NCI-H460 (cell line): ENCODE measurements at places on chromosomes 2 and 18.
A peak's percentile ranks its signal among the peaks of the same experiment; 100 is the strongest.

- DNase-seq: no peak
Measured at GRCh38 chr2:160139991-160140390, 60.1 kb downstream of the ITGB6 start.

DNA sequence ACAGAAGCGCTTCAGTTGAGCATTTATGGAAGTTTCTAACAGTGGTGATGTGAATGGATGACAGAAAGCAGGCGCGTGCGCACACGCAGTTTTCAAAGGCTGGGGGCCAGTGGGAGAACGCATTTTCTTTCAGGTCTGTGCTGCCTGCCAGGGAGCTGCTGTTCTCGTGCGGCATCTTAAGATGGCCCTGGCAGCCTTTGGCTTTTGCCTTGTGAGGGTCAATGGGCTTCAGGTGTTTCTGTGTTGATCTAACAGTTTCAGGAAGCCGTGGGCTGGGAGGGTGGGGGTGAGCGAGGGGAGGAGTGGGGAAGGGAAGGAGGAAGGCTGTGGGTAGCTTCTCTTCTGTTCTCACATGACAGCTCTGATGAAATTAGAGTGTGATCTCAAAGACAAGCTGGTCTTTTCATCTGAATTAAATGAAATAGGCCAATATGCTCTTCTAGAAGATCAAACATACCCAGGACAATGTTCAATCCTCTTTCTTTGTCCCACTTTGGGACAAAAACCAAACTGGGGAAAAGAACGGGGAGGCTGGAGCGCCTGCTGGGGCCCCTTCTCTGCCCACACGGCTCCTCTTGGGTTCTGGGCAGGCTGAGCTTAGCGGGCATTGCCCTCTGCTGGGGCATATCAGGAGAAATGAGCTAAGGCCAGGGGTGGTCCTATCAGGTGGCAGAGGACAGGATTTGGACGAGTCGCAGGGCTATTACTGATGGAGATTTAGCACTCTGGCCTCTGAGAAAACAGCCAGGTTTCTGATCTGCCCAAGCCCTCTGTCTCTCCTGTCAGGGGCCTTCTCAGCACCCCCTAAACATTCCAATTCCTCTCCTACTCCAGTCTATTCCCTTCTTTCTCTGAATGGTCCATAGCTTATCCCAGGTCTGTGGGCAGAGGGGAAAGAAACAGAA, 126.2 kb upstream of the LGALSL start:
- no peak for DNase-seq

DNA sequence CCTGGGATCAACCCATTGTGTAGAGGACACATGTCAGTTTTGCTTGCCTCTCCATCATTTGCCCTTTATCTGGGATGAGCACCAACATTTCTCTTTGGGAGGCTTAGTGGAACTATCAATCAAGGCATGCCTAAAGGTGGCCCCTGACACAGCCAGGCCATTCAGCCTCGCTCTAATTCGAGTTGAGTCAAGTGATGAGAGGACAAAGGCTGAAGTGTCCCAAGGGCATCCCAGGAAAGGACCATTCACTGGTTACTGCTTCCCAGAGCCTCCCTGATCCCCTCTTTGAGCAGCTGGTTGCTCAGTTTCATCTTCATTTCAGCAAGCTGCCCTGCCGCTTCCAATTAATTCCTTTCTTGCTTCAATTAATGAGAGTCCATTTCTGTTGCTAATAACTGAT, 63.5 kb downstream of the DNER start:
- no peak for DNase-seq

DNA sequence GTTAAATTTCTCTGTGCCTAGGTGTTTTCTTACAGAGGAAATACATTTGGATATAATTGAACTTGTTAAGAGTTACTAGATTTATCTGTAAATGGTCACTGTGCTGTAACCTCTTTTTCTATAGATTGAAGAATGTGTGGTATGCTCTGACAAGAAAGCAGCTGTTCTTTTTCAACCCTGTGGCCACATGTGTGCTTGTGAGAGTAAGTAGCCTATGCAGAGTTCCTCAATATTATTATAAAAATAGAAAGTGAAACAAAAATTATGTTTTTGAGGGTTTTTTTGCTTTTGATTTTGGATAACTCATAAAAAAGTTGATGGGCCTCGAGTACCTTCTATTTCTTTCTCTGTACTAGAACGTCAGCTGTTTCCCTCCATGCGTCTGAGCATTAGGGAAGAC, 112.4 kb downstream of the MIB1 start:
- DNase-seq: no peak

DNA sequence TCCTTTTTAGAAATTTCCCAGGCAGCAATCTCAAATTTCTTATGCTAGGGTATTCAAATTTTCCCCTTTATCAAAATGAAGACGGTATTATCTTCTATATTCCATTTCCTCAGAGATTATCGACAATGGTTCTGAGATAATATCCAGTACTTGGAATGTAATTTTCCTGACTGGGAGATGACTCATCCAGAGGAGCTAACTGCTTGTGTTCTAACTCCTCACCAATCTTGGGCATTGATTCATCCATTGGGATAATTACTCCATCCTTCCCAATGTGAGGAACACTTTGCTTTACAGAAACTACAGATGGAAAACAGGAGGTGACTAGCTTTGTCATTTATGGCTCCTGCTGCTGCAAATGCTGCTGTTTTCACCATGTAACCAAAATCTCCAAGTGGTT, 239.4 kb upstream of the LYPD1 start:
- DNase-seq: no peak

DNA sequence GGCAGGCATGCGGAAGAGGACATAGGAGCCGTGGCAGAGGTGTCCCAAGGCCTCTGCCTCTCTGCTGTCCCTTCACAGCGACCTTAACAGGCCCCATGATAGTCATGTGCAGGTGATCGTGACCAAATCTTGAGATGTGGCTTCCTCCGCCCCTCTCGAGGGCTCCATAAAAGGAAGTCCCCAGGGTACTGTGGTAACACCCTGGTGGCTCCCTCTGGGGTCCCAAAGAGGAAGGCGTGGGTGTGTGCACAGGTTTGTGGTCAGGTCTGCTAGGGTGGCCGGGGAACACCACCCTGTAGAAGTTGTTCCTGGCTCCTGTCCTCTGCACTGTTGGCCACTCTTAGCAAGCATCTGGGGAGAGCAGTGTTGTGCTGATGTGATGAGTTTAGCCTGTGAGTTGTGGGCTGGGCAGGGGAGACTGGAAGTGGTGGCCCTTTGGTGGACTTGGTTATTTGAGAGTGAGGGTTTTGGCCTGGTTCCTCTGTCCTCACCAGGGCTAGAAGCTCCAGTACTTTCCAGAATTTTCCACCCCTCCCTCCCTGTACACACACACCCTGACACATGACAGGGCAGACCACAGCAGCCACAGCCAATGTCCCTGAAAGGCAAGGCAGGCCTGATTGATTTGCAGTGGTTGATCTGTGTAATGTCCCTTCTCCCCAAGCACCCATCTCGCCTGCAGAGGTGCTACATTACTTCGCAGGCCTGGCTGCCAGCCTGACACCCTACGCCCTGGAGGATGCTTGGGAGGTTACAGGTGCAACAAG, 68.9 kb upstream of the BOD1L2 start:
- DNase-seq: no peak

GRCh38 chr2:238505119-238505891, 78.6 kb downstream of the ASB1 start:
- no peak for DNase-seq

DNA sequence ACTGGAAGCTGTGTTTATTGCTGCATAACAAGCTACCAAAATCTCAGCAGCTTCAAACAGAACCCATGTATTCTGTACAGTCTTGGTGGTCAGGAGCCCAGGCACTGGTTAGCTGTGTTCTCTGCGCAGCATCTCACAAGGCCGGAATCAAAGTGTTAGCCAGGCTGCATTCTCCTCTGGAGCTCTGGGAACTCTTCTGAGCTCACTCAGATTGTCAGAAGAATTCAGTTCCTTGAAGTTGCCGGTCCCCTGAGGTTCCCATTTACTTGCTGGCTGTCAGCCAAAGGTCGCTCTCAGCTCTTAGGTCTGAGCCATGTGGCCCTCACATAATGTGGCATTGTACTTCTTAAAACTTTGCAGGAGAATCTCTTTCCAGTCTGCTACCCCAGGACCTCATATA, 123.6 kb upstream of the SMIM21 start:
- no peak for DNase-seq

DNA sequence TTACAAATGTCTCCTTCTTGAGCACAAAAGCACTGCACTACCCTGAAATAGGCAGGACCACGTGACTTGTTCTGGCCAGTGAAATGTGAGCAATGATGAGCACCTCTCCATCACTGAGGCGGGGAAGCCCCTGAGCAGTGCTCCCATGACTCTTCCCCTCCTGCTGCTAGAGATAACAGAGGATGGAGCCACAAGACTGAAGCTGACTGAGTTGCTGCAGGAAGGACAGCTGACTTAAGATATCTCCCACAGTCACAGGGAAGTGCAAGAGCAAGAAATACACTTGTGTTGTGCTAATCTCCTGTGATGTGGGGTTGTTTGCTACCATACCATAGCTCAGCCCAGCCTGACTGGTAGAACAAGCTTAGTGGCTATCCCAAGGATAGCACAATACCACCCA, 38.7 kb downstream of the STK39 start:
- no peak for DNase-seq

- no peak for DNase-seq
Measured at GRCh38 chr2:138209009-138209408, 244.7 kb downstream of the HNMT start.

DNA sequence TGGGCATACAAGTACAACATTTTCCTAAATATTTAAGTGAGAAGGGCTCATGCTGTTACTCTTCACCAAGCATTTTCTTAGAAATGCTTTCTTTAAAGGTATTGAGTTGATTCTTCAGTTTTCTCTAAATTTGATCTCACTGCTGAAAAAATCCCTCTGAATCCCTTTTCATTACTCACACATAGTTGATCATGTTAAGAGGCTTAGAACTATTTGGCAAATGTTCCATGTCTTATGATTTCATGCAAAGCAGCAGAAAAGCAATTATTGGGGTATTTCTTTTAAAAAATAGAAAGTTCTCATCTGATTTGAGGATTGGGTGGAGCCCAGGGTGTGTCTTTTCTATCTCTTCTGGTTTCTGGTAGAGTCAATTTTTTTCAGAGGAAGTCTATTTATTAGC, 1079.8 kb upstream of the ZEB2 start:
- no peak for DNase-seq

GRCh38 chr18:5747678-5748077, 147.6 kb downstream of the TMEM200C start:
- DNase-seq: no peak

DNA sequence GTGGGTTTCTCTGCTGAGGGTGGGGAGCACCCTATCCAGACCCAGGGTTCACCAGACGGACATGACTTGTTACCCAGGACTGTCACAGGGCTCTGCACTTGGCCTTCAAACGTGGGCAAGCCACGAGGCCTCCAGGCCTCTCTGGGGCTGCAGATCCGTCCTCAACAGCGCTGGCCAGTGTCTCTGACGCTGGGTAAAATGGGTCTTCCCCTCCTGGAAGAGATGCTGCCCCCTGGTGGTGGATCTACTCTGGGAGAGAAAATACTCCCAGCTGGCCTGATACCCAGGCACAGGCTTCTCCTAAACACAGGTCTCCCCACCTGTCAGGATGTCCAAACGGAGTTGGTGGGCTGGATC, 3.7 kb downstream of the GPR17 start:
- peak; percentile 85 for DNase-seq

DNA sequence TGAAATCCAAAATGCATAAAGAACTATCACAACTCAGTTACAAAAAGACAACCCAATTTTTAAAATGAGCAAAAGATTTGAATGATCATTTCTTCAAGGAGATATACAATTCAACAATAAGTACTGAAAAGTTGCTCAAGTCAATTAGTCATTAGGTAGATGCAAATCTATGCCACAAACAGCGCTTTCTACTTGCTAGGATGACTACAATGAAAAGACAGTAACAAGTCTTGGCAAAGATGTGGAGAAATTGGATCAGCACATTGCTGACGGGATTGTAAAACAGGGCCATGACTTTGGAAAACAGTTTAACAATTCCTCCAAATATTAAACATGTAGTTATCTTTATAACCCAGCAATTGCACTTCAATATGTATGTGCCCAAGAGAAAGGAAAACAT, 166.3 kb upstream of the MC4R start:
- no peak for DNase-seq

DNA sequence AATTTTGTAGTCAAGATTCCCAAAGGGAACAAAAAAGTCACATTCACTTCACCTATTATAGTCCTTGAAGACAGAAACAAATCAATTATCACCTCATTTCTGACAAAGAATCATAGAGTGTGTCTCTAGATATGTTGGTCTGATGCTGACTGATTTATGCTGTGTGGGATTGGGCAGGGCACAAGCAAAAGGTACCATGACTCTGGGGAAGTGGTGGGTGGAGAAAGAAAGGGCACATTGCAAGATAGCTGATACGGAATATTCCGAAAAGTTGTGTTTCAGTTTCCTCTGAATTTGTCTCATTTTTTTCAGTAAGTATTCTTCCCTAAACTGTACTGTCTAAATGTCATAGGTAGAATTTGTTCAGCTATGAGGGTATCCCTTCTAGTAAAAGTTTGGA, 268.0 kb downstream of the MREG start:
- DNase-seq: no peak

- DNase-seq: no peak
Measured at GRCh38 chr18:70024093-70024492, 76.4 kb upstream of the CD226 start.

GRCh38 chr2:100236166-100236565, 86.1 kb downstream of the LONRF2 start:
- DNase-seq: no peak

DNA sequence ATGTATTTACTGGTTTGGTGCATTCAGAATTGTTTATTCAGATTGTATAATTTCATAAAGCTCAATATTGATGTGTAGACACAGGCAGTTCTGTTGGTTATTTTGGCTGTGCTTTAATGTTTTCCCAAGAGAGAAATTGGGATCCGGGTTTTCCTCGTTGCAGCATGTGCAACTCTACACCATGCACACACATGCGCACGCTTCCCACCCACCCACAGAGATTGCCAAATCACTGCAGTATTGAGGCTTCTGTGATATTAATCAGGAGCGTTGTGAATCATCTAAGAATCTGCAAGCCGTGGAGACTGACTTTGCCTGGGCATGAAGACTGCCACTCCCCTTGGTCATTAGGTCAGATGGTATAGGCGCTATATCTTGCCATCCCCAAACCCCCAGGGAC, 571.5 kb downstream of the SLC4A3 start:
- peak; percentile 11 for DNase-seq
